ENCODE measurements at places on chromosomes 7 and 10.

DNA sequence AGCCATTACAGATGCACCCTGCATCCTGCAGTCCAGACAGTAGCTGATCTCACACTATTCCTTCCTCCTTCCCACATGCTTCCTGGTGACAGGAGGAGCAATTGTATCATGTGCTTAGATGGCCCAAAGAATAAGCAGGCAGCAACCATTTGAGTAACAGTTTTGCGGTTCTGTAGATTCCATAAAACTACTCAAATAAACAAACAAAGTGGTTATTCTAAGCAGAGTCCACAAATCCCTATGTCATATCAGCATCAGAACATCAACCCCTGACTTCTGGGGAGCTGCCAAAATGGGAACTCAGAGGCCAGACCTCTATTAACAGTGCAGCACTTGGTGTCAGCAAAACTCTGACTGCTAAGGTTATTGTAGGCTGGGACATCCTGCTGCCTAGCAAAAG lies 226.0 kb downstream of the SORCS1 start:
- DNase-seq = no peak

DNA sequence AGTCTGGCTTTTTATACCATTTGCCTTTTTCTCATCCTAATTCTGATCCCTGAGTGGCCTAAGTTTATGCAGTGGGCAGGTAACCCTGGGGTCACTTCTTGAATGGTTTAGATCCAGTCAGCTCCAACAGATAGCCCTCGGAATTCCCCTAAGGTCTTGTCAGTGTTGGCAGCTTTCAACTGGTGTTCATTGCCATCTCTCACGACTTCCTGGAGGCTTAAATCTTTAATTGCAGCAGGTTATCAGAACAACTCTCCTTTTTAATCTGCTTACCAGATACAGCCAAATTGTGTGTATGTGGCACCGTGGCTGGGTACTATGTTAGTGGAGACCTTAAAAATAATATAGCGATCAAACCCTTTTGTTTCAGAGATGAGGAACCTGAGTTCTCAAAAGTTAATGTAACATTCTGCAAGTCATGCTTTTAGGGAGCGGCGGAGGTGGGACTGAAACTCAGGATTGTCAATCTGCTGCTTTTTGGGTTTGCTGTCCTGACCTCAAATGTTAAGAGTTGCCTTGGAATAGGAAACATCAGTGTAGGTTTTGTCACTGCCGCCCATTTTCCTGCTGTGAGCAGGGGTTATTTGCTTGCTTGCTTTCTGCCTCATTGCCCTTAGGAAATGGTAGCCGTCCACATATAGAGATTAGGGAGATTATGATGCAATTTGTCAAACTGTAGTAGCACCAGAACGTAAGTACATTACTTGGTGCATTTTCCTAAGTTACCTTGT lies 818 bp downstream of the DLD start:
- DNase-seq = no peak

- no peak for DNase-seq
These were observed 11.1 kb upstream of the INA start for GRCh38 chr10:103265717-103266329.

GRCh38 chr10:3853547-3854303 lies 68.7 kb upstream of the KLF6 start:
- DNase-seq = no peak

GRCh38 chr10:100008142-100008522 lies 1.6 kb downstream of the DNMBP start:
- DNase-seq = no peak

GRCh38 chr7:153835103-153835502 lies 217.1 kb upstream of the DPP6 start:
- no peak for DNase-seq

Data from activated CD8-positive, alpha-beta memory T cell treated with anti-CD3 and anti-CD28 coated beads for 1 hour (primary cell).